ENCODE measurements at places on chromosomes 2 and 18.

DNA sequence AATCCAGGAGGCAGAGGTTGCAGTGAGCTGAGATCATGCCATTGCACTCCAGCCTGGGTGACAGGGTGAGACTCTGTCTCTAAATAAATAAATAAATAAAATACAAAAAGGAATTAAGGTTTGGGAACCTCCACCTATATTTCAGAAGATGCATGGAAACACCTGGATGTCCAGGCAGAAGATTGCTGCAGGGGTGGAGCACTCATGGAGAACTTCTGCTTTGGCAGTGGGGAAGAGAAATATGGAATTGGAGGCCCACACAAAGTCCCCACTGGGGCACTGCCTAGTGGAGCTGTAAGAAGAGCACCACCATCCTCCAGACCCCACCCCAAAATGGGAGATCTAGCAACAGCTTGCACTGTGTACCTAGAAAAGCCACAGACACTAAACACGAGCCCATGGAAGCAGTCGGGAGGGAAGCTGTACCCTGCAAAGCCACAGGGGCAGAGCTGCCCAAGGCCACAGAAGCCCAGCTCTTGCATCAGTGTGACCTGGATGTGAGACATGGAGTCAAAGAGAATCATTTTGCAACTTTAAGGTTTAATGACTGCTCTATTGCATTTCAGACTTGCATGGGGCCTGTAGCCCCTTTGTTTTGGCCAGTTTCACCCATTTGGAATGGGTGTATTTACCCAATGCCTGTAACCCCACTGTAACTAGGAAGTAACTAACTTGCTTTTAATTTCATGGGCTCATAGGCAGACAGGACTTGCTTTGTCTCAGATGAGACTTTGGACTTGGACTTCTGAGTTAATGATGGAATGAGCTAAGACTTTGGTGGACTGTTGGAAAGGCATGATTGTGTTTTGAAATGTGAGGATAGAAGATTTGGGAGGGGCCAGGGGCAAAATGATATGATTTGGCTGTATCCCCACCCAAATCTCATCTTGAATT, 265.3 kb downstream of the ZEB2 start:
- no peak for DNase-seq

DNA sequence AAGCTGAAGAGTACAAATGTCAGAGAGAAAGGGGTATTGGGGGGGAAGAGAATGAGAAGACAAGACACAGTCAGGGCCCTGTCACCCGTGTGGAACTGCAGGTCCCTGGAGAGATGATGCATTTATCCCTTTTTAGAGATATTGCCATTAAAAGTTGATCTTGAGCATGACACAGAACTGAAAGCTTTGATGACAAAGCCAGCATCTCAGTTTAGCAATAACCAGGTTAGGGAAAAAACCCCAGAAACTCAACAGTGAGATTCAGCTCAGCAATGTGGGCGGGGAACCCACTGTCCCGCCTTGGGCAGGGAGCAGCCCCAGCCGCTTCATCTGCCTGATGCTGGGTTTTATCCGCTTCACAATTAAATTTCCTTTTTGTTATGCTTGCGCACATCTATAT, 181.1 kb downstream of the NEDD4L start:
- no peak for DNase-seq

GRCh38 chr2:84424152-84424551, 34.9 kb downstream of the SUCLG1 start:
- peak; percentile 3 for DNase-seq

GRCh38 chr18:3360211-3360610, 89.8 kb upstream of the TGIF1 start:
- no peak for DNase-seq

- no peak for DNase-seq
These were observed 137.9 kb downstream of the KLHL29 start for GRCh38 chr2:23522726-23523372.

DNA sequence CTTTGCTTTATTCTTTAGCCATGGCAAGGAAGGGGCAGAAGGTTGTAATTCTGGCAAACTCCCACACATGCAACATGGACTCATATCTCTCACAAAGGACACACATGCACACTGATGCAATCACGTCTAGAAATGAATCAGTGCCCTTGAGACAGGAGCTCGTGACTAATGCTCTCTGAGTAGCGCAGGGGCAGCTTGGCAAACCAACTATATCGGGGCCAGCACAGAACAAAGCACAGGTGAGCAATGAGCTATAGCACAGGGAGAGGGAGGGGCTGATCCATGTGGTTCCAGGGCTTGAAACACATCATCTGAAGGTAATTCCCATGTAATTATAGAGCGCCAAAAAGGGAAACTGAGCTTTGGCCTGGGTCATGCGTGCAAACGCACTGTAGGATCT, 165.2 kb upstream of the KLF7 start:
- peak; percentile 98 for DNase-seq

DNA sequence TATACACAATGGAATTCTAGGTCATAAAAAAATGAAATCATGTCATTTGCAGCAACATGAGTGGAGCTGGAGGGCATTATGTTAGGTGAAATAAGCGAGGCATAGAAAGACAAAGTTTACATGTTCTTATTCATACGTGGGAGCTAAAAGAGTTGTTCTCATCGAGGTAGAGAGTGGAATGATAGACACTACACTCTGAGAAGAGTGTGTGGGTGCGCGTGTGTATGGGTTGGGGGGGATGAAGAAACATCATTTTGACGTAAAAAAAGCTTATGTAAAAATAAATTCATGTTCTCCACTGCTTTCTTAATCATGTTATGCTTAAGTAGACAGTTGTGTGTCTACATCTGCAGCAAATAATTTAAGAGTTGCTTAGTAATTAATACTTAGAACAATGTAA, 123.6 kb downstream of the ZNF804A start:
- DNase-seq, result no peak

GRCh38 chr2:72806280-72806945, 19.4 kb downstream of the EXOC6B start:
- peak; percentile 47 for DNase-seq

GRCh38 chr2:7900593-7900992, 781.3 kb upstream of the ID2 start:
- peak; percentile 37 for DNase-seq

GRCh38 chr2:10526281-10527000, 78.3 kb upstream of the ODC1 start:
- no peak for DNase-seq

GRCh38 chr2:230668184-230668938, 44.3 kb upstream of the CAB39 start:
- peak; percentile 34 for DNase-seq

DNA sequence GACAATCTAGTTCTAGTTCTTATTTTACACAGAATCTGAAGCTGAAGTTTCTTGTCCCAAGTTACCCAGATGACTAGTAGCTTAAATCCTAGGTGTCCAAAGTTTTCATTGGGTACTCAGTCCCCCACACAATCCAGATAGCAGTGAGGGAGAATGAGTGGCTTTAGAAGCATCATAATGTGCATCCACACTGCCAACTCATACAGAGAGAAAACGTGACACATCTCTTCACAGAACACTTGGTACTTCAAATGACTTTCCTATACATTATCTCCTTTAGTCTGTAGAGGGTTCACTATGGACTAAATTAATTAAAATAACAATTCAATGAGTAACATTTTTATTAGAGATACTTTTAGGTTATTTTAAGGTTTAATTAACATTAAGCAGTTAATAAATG, 45.2 kb downstream of the STRADB start:
- no peak for DNase-seq

DNA sequence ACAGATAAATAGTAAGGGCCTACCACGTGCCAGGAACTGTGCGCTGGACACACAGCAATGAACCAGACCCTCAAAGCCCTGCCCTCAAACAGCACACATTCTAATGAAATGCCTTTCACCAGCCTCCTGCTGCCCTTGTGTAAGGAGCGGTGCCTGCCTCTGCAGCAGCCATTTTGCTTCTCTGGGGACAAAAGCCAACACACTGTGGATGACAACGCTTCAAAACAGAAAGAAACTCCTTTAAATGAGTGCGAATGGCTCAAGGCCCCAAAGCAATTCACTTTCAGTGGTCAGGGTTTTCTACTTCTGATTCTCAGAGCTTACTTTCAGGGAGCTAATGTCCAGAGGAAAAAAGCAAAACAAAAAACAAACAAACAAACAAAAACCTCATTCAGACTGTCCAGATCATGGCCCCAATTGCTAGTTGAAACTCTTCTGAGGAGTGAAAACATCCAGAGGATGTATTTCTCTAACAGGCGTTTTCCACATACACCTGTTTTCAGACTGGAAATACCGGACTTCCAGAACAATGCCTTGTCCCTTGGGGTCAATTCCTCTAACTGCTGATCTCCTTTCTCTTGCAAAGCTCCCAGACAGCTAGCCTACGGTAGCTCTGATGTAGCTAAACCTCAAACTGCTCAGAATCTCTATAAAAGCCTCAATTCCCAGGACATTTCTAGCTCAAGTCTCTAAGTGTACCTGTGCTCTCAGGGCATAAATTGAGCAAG, 323.3 kb upstream of the ZNF521 start:
- DNase-seq, result no peak

- peak; percentile 81 for DNase-seq
These were observed 121.3 kb downstream of the AGAP1 start for GRCh38 chr2:235614900-235615712.

DNA sequence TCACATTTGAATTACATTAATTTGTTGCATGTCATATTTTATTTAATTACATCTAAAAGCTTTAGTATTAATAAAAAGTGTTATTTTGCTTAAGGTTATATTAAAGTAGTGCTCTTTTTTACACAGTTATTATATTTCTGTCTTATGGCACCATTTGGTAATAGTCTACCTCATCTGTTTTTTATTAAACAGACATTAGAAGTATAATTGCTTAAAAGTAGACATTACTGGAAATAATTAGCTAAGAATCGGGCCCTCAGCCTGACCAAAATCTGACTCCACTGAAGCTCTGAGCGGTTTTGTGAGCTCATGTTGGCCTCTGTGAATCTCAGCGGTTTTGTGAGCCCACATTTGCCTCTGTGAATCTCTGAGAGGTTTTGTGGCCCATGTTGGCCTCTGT, 102.5 kb upstream of the SNTG2 start:
- peak; percentile 40 for DNase-seq

- no peak for DNase-seq
These were observed 195.6 kb upstream of the MC4R start for GRCh38 chr18:60568220-60568619.

DNA sequence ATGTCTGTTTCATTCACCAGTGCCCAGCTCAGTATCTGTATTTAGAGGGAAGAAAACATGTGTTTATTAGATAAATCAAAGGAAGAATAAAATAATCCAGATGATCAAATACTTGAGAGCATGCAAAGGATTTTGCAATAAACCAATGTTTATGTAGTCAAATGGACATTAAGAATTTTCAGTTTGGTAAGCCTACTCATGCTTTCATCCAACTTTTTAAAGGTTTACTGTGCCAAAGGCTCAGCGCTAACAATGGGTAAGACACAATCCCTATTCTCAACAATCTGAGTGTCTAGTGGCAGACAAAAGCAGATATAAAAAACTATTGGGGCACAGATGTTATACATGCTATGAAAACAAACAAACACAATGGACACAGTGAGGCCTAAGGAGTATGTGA, 26.3 kb downstream of the GRB14 start:
- DNase-seq, result no peak

GRCh38 chr2:56474412-56475158, 290.8 kb downstream of the CCDC85A start:
- peak; percentile 47 for DNase-seq

DNA sequence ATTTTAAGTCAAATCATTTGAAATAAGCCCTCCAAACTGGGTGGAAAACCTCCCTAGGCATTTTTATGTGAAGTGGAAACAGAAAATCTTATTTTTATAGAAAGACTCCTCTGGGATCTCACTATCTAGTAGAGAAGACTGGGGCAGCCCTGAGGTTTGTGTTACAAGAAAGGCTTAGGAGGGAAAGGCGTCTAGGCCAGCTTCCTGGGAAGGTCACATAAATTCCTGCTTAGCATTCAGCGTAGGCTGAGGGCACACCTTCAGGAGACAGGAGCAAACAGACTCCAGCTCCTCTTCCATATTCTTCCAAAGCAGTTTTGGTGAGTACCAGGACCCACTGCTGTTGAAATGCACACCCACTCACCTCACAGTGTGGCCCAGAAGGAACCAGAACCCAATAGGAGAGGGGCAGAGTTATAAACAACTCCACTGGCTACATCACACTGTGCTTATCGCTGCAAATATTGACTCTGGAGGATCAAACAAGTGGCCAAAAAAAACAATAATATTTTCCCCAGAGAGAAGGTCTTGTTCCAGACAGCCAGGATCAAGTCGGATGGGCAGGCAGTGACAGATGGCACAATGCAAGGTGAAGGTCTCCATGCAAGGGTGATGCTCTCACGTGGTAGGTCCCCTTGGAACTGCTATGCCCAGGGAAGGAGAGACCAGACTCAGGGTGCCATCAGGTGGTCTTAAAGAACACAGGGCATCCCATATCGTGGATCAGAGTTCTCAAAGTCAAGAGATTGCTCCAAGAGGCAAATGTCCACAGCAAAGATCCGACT, 17.7 kb upstream of the IGFBP2 start:
- DNase-seq, result no peak

Data from fibroblast of skin of abdomen (primary cell).